ENCODE measurements at places on chromosomes 1 and 21. TPM values are rescaled to one million over a fixed set of nuclear protein-coding genes. Genes with fewer than 3 reads are reported as not detected.

The FAM78B gene
- 1.8 TPM for total RNA-seq

The MMEL1 gene
- 11.5 TPM for total RNA-seq

The CENPF gene
- total RNA-seq: 4.3 TPM

The TRIM67 gene
- total RNA-seq: not detected

GRCh38 chr1:2248854-2249558 lies 20.9 kb downstream of the SKI start:
- DNase-seq: no peak

DNA sequence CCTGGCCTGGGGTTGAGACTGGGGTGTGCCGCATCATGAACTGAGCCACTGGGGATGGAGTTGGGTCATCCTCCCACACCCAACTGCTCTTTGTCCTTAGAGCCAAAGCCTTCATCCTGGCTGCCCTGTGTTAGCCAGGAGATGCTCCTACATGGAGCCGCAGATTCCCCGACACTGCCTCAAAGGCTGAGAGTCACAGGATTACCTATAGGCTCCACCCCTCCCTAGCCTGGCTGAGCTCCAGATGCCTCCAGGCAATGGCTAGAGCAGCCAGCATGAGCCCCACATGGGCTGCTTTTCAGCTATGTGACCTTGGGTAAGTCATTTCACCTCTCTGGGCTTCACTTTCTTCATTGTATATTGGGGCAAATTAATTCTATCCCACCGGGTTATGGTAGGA lies 119.9 kb upstream of the POU3F1 start:
- no peak for DNase-seq

DNA sequence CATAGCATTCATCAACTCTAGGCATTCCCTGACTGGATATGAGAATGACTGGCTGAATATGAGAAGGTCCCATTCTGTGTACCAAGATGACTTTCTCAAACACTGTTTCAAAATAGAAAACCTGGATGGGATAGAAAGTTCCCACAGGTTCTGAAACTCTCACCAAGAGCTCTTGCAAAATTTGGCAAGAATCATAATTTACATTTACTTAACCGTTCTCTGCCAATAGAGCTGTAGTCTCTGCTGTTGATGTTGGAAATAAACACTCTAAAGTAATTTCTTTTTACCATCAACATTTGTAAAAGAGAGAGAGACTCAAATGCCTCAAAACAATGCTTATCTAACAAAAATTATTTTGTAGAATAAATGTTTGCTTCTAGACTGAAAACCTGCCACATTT lies 221.1 kb downstream of the LMO4 start:
- no peak for DNase-seq

Data from left colon (tissue), 2 donors.